SIG-M5 (cell line): ENCODE measurements at places on chromosomes 16 and 17.

DNA sequence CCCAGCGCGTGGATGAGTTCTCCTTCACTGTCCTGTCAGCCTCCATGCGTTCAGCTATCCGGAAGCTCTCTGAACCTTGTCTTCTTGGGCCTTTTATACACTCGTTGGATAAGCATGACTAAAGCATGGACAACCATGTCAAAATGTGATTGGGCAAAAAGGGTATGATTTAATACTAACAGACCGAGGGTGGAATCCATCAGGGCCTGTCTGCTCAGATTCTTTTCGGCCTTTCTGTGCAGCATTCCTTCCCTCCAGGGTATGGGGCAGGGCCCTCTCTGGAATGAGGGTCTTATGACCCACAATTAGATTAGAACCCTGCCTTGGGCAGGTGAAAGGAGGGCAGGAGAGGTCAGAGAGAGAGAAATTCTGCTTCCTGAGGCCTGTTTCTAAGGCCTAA lies 14.0 kb upstream of the CCL5 start:
- DNase-seq, result no peak

GRCh38 chr16:55559933-55560516 lies 6.5 kb upstream of the CAPNS2 start:
- no peak for DNase-seq

DNA sequence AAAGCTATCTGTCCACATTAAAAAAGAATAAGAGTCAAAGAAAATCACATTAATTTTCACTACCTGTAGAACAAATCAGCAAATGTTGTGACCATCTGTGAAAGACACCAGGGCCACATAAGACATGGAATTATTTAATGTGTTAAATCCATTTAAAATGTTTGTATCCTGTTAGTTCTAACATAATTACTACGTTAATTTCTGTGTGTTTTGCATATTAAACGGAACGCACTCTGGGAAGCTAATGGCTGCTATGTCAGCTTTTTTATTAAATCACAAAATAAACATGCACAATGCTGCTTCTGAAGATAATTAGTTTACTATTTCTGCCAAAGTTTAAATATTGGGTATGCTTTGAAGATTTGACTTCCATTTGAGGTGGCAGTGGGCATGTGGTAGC lies 1061.2 kb downstream of the CDH11 start:
- DNase-seq, result no peak

GRCh38 chr16:48608871-48609651 lies 919 bp downstream of the N4BP1 start:
- DNase-seq, result no peak

- DNase-seq, result no peak
Measured at GRCh38 chr16:62597875-62598274, 561.6 kb upstream of the CDH8 start.

DNA sequence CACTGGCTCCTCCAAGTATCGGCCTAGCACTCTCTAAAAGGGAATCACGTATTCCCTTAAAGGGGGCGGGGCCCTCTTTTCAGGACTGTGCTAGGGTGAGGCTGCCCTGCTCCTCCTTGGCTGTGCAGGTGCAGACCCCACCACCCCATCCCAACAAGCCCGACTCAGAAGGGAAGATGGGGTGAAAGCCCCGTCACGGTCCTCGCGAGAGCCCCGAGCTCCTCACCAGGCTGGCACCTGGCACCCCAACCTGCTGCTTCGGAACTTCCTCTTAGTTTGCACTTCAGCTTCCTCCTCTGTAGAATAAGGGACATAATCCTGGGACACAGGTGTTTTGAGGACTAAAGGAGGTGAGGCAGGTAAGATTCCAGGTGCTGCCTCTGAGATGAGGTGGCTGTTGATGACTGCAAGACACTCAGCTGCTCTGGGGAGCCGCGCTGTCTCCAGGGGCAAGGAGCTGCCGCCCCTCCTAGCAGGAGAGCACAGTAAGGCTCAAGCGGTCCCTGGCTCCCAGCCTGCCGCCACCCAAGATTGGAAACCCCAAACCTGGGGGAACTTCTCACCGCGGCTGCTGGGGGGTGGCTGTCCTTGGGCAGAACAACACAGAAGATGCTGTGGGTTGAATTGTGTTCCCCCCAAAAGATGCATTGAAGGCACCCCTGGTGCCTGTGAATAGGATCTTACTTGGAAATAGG lies 88.8 kb downstream of the MGAT5B start:
- DNase-seq, result no peak

GRCh38 chr17:55452139-55452790 lies 30.6 kb upstream of the MMD start:
- DNase-seq, result no peak

DNA sequence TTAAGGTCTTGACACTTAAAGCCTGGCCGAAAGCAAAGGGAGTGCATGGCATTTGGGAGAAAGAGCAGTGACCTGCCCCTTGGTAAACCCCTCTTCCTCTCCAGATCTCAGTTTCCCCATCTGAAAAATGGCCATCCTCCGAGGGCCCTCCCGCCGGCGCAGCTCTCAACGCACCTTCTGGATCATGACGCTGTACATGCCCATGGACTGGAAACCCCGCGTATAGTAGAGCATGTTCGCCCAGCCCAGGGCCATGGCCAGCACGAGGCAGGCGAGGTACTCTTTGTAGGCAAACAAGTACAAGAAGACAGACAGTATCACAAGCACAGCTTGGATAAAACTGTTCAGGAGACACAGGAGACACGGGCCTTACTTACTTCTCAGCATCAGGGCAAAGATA lies 33.6 kb downstream of the TRPV3 start:
- no peak for DNase-seq

- DNase-seq, result no peak
Measured at GRCh38 chr17:15456972-15457722, 10.3 kb downstream of the CDRT4 start.

DNA sequence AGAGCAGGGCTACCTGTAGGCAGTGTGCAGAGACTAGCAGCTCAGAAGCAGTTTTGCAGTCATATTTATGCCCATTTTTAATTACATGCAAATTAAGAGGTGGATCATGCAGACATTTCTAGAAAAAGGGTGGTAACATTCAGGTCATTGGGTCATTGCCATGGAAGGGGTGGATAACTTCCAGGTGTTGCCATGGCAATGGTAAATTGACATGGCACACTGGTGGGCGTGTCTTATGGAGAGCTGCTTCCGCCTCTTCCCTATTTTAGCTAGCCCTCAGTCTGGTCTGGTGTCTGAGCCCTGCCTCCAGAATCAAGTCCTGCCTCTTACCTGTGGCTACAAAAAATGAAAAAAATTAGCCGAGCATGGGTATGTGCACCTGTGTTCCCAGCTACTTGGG lies 2.8 kb upstream of the DNAI2 start:
- DNase-seq, result no peak

- DNase-seq, result no peak
Measured at GRCh38 chr16:23274968-23275367, 27.1 kb upstream of the SCNN1B start.

- no peak for DNase-seq
Measured at GRCh38 chr17:68579194-68579927, 21.8 kb downstream of the FAM20A start.

- no peak for DNase-seq
Measured at GRCh38 chr16:48448841-48449481, 63.7 kb upstream of the SIAH1 start.

DNA sequence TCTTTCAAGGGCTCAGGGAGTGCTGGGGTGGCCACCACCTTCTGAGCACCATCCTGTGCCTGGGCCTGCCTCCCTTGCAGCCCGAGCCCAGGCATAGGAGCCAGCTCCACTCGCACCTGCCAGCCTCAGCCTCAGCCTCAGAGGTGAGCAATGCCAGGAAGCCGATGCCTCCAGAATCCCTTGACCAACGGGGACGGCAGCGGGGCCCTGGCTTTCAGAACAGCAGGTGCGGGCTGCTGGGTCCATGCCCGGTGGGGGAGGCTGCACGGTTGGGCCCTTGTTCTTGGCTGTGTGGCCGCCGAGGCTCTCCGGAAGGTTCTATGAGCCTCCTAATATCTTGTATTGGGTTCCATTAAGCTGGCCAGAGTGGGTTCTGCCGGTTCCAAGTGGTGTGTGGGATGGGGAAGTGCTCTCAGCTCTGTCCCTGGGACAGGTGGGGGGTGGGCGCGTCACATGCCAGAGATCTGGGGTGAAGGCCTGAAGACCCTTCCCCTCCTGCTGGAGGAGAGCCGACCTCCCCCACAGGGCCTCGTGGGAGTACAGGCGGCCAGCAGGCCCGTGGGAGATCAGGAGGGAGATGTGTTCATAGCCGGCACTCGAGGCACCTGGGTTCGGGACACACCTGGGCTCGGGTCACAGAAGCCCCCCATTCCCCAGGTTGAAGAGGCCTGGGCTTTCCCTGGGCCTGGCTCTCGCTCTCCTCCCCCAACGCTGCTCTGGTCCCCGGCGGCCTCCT lies 27.0 kb downstream of the NPTX1 start:
- DNase-seq, result no peak

- DNase-seq, result no peak
Measured at GRCh38 chr17:40551879-40552768, 13.1 kb downstream of the CCR7 start.

DNA sequence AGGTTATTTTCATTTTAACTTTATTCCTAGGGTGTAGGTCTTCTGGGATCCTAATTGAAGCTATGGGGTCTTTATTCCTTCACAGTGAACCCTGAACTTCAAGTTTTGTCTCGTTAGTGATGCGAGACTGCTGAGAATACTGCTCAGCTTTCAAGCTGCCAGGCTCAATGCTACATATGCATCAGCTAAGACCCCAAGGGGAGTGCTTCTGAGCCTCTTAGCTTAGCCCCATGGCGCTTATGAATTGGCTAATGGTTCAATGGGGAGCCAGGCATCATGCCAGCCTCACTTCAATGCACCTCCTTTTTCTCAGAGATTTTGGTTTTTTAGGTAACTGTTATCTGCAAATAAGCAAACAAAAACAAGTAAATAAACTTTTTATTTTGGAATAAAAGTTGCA lies 94.1 kb upstream of the SIAH1 start:
- DNase-seq, result no peak

- no peak for DNase-seq
Measured at GRCh38 chr17:36742267-36743000, 141.1 kb downstream of the MRM1 start.

- no peak for DNase-seq
Measured at GRCh38 chr16:82301146-82301755, 131.2 kb upstream of the MPHOSPH6 start.

DNA sequence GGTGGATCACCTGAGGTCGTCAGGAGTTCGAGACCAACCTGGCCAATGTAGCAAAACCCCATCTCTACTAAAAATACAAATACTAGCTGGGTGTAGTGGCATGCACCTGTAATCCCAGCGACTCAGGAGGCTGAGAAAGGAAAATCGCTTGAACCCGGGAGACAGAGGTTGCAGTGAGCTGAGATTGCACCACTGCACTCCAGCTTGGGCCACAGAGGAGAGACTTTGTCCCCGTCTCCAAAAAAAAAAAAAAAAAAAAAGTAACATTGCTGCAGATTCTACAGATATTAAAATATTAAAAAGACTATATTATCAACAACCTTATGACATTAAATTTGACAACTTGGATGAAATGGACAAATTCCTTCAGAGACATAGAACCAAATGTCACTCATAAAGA lies 25.7 kb downstream of the MBTD1 start:
- no peak for DNase-seq

DNA sequence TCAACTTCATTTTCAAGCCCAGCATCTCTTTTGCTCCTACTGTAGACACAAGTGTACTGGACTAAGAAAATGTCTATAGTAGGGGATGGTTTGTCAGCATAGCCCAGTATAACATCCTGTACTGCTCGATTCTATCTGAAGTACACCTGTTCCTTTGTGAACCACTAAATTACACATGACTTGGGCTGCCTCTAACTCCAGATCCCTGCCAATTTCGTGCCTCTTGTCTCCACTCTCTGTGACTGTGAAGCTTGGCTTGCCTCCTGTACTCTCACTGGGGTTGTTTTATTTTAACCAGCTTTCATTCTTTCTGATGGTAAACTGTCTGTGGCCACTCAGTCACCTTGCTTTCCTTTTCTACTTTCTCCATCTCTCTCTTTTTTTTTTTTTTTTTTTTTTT lies 24.5 kb downstream of the GFOD2 start:
- no peak for DNase-seq

- DNase-seq, result no peak
Measured at GRCh38 chr16:87626905-87627304, 24.6 kb downstream of the JPH3 start.

DNA sequence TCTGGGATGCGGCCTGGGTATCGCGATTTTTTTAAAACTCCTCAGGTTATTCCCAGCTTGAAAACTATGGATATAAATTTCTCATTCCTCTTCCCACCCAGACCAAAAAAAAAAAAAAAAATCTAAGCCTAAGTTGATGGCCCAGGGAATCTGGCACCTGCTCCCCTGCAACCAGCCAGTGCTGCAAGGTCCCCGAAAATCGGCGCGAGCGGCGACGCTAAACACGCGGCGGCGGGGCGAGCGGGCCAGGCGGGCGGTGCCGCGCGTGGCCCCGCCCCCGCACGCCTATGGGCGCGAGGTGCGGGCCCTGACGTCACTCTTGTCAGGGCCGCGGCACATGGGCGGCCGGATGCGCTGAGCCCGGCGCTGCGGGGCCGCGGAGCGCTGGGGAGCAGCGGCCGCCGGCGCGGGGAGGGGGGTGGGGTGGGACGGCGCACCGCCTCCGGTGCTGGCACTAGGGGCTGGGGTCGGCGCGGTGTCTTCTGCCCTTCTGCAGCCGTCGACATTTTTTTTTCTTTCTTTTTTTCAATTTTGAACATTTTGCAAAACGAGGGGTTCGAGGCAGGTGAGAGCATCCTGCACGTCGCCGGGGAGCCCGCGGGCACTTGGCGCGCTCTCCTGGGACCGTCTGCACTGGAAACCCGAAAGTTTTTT lies at the start of gene HLF:
Gene HLF (plus strand): TSS at position 316 of the 654 bp plus-strand sequence. CDS start 525 bp downstream, outside the sequence.
- DNase-seq, result no peak

DNA sequence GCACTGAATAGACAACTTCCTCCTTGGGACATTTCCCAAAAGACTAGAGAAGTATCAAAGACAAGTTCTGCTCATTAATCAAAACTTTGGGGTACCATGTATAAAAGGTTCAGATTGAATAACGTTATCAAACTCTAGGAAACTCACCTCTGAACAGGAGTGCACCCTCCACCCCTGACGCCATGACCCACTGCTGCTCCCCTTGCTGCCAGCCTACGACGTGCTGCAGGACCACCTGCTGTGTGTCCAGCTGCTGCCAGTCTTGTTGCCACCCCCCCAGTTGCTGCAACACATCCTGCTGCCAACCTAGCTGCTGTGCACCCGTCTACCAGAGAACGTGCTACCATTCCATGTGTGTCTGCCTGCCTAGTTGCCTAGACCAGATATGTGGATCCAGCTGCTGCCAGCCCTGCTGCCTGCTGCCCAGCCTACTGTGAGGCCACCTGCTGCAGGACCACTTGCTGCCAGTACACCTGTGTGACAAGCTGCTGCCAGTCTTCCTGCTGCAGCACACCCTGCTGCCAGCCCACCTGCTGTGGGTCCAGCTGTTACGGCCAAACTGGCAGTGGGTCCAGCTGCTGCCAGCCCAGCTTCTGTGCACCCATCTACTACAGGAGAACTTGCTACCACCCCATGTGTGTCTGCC lies 13.8 kb upstream of the KRTAP9-2 start:
- no peak for DNase-seq
